ENCODE measurements at places on chromosomes 3 and 15. TPM values are rescaled to one million over a fixed set of nuclear protein-coding genes. Genes with fewer than 3 reads are reported as not detected.

DNA sequence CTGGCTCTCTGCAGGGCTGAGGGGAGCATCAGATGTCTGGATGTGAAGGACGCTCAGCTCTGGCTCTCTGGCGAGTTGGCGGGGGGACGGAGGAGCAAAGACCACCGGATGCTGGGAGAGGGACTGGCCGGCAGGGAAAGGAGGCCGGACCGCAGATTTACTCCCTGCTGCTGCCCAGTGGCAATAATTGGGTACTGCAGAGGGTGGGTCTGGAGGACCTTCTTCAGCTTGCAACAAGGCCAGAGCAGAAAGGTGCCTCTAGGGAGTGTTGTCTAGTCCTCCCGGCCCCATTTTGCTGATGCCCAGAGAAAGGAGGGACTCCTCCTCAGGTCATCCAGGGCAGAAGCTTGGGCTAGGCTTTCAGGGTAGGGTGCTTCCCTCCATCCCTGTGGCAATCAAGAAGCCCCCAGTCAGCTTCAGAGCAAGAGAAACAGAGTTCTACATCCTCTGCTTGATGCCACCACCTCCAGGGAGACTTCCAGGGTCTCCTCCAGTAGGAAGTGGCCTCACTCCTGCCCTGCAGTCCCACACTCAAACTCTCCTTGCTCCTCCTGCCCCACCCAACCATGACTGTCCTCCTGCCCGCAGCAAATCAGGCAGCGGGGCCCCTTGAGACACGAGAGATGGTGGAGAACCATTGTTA is 20.3 kb upstream of the CSPG4 start:
- DNase-seq, result peak; percentile 73

Gene NXPE3
- total RNA-seq, result 25.7 TPM

GRCh38 chr3:122427857-122428471 is 12.1 kb upstream of the WDR5B start:
- no peak for DNase-seq

GRCh38 chr15:53869044-53869805 is 109.0 kb upstream of the UNC13C start:
- no peak for DNase-seq

- no peak for DNase-seq
Observed at GRCh38 chr3:43792904-43793303, 102.2 kb downstream of the ABHD5 start.

Gene FBXO40
- not detected for total RNA-seq
